T-helper 1 cell (primary cell): ENCODE measurements at places on chromosomes 5 and 9.

GRCh38 chr5:370311-370958, 48.9 kb downstream of the AHRR start:
- no peak for DNase-seq

DNA sequence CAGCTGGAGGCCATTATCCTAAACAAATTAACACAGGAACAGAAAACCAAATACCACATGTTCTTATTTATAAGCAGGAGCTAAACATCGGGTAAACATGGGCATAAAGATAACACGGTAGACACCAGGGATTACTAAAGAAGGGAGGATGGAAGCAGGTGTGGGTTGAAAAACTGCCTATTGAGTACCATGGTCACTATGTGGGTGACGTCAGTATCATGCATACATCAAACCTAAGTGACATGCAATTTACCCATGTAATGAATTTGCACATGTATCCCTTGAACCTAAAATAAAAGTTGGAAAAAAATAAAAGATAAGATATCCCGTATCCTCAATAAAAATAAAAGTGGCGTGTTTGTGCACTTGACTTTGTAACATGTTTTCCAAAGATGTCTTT, 88.8 kb downstream of the DOCK8 start:
- DNase-seq, result no peak

- no peak for DNase-seq
These were observed 30.2 kb downstream of the TJP2 start for GRCh38 chr9:69204326-69204725.

DNA sequence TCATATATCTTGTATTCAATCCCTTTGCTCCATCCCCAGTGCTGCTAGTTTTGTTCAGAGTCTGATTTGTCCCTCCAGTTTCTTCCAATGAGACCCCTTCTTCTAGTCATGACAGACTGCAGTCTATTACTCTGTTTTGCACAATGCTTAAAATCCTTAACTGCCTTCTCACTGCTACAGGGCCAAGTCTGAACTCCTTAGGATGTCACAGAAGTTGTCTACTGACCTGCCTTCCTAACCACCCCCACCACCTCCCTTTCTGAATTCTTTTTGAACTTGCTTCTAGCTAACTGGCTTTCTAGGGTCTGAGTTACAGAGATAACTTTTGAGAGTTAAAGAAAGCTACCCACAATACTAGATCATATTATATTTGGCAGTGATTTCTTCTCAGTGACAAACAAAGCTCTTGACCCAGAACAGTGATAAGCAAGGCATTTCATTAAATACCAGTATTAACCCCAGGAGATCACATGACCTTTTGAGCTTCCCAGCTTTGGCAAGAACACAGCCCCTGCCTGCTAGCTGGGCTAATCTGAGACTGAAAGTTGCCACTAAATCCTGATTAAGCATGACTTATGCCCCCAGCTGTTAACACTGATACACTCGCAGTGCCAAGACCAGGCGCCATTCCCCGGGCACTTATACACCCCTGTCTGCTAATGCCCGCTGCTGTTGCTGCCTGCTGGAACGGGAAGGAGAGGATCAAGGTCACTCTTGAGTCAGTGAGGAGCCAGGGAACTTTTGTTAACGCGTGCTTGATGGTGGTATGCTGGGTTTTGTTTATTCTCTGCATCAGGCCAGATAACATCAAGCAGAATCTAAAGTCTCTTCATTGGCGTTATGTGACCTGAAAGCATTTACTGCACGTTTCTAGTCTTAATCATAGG, 36.4 kb upstream of the ADAMTSL1 start:
- no peak for DNase-seq

DNA sequence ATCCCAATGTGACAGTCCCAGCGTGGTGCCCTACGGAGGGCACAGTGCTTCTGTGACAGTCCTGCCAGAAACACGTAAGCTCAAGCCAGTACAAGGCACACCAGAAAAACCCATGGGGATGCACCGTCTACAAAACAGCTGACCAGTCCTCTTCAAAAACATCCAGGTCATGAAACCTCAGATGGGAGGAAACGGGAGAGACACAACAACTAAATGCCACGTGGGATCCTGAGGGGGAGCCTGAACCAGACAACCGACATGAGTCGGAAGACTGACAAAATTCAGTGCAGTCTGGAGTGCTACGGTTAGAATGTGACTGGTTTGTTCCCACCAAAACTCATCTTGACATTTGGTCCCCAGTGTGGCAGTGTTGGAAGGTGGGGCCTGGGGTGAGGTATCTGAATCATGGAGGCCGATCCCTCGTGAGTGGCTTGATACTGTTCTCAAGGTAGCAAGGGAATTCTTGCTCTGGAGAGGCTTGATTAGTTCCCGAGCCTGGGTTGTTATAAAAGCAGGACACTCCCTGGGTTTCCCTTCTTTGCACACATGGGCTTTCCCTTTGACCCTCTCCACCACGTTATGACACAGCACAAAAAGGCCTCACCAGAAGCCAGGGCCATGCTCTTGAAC, 55.4 kb downstream of the ADAMTS2 start:
- no peak for DNase-seq

DNA sequence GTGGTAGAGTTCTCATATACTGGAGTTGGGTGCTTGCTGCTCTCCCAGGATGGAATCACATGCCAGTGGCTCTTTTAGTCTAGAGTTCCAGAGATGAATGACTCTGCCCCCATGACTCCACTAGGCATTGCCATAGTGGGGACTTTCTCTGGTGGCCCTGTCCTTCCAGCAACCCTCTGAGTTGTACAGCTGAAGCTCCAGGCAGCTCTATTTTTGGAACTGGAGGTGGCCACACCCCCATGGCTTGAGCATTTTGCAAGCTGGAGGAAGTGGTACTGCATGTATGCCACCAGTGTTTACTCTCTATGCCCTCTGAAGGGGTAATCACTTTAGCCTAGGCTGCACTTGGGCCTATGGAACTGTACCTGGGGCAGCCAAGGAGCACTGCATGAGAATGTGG, 112.6 kb downstream of the RANBP17 start:
- no peak for DNase-seq

GRCh38 chr5:148864113-148864841, 37.9 kb downstream of the ADRB2 start:
- no peak for DNase-seq

DNA sequence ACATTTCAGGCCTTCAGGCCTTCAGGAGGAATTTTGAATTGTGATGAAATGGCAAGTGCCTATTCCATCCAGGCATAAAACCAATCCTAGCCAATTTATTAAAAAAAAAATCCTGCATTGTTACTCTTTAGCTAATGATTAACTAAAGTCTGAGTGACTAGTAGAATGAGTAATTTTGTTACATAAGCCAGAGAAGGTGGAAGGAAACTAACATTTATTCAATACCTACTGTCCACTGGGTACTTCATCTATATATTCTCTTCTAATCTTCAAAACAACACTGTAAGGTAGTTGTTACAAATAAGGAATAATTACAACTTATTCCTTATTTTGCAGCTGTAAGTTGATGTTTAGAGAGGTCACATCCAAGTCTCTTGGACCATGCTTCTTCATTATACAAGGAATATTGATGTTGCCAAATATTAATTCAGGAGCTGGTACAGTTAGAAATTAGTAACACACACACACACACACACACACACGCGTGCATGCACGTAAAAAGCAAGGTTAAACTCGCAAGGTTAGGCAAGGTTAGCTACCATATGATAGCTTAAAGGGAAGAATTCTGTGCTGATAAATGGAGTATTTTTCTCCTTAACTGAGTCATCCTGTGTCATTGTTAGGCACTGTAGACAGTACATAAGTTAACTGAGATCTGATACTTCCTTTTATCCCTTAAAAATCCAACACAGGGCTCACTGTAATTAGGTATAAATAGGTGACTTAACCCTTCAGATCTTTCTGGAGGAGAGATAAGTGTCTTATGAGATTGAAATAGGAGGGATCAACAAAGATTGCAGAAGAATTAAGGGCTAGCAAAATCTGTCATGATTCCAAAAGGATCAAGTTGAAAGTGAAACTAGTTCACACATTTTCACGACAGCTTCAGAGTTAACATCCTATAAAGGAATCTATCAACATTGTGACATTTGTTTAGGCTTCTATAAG, 596.9 kb downstream of the PDE4D start:
- DNase-seq, result no peak

DNA sequence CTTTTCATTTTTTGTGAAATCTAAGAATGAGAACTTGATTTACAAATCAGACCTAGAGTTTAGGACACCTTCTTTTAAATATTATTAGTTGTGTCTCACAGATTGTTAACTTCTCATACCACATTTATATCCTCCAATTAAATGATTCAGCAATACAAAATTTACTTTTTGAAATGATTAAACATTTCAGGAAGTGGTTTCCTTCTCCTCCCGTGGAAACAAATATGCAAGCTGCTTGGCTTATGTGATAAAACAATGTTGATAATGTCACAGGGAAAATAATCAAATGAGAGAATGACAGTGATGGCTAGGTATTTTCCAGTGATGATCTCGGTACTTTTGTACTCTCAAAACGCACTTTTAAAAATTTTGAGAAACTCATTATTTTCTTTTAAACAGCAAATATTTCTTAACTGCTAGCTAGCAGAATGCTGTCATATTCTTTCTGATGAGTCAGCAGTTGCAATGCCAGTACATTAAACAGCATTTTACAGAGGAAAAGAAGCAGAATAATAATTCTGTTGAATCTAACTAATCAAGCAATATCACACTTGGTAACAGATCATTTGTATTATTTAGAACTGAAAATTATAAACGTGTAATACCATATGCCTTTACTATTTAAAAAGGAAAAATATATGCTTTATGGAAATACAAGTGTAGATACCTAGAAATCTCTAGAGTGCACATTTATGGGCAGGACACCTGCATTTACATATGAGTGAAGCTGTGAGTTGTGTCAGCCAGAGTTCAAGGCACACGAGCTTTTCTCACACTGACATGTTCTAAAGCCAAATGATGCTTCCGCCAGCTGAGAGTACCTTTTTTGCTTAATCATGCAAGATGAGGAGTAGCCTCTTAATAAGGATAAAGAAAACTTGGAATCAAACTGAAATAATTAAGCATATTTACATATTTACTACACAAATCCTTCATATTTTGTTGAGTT, 53.6 kb upstream of the CDH18 start:
- DNase-seq, result no peak

DNA sequence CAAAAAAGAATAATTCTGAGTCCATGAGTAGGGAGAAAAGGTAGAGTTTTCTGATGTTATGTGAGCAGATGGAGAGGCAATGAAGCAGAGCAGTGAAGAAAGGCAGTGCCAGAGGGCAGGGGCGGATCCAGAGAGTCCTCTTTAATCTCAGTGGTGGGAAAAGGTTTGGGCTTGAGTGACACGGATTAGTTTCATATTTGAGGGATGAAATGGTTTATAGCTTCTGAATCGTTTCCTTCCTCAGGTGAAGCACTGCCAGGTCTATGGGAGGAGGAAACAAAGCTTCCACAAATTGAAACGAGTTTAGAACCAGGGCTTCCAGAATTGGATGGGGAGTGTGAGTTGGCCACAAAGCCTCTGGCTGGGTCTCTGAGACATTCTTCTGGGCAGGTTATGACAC, 517.0 kb upstream of the PAPPA start:
- no peak for DNase-seq

GRCh38 chr9:112864403-112864802, 26.3 kb downstream of the SLC46A2 start:
- DNase-seq, result no peak

- DNase-seq, result no peak
These were observed 17.4 kb downstream of the ADAMTS19 start for GRCh38 chr5:129477532-129477931.

DNA sequence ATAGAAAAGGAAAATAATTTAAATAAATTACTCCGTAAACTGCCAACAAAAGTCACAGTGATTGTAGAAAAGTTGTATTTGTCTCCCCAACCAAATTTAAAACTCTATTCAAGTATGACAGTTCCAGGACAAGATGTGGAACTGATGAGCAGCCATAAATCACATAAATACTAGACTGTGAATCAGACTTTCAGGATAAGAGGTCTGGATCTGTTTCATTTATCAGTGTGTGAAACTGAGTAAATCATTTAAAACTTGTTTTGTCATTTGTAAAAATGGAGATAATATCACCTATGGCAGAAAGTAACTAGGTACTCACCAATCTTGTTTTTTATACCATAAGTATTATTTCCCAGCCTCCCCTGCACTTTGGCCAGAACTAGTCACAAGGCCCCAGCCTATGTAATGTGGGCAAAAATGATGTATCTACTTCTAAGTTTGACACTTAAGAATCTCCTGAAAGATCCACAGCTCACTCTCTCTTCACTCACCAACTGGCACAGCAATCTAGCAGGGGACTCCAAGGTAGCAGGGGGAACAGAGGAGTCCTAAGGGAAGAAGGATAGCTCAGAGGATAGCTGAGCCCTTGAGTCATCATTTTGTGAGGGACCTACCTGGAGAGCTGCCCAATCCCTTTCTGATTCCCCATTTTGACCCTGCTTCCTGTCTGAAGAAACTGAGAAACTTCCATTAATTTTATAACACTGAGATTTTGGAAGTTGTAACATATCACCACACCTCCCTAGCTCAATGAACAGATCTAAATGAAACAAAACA, 31.6 kb downstream of the TMEM161B start:
- no peak for DNase-seq

DNA sequence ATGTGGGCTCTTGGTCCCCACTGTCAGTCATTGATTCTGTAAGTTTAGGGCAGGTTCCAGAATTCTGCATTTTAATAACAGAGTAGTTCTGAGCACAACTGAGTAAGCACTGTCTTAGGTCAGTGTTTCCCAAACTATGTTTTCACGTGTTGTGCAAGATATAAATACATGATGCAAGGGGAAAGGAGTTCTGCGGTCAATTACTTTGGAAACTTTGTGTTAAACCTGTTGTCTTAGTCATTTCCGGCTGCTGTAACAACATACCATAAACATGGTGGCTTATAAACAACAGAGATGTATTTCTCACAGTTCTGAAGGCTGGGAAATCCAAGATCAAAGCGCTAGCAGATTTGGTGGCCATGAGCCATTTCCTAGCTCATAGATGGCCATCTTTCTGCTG, 69.8 kb downstream of the EQTN start:
- no peak for DNase-seq

DNA sequence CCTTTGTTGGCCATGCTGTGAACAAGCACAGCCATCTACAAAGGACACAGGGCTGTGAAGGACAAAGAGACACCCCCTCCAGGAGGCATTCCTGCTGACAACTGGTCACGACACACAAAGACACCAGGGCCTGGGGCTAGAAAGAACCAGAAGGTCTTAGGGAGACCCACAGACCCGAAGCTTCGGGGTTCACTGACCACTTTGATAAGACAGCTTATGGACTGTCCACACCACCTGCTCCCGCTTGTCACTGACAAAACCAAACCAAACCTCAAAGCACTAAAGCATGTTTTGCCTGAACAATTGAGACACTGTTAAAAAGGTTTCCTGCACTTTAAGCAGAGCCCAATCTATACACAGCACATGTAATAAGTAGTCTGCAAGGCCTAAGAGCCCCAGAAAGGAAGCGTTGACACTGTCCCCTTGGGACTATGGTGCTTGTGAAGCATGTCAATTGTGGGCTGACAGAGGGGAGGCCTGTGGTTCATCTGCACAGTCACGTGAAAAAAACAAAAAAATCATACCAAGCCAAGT, 185.0 kb downstream of the GAPVD1 start:
- no peak for DNase-seq

- DNase-seq, result no peak
These were observed 102.6 kb downstream of the WNK2 start for GRCh38 chr9:93286252-93287188.

- no peak for DNase-seq
These were observed 355.6 kb downstream of the TAF11L14 start for GRCh38 chr5:17989567-17990563.
